ENCODE measurements at places on chromosomes 3 and 15. TPM values are rescaled to one million over a fixed set of nuclear protein-coding genes. Genes with fewer than 3 reads are reported as not detected.

Gene ARHGEF26
- 0.09 TPM for total RNA-seq

Gene GOLGA8T
- total RNA-seq = not detected

Gene FBXO40
- not detected for total RNA-seq

Gene GOLGA6L24
- total RNA-seq = not detected

Gene FILIP1L
- total RNA-seq = 5.0 TPM

Gene RGMA
- not detected for total RNA-seq

Gene ADCY5
- not detected for total RNA-seq

Gene SEMA5B
- not detected for total RNA-seq

Gene LXN
- 13.5 TPM for total RNA-seq

Gene INKA1
- 0.41 TPM for total RNA-seq

Gene STRIT1
- not detected for total RNA-seq

Gene INSYN1
- total RNA-seq = not detected

Gene CCR1
- total RNA-seq = 3.7 TPM

Gene CP
- not detected for total RNA-seq

Gene SERINC4
- 0.23 TPM for total RNA-seq

Gene CLDN1
- 0.39 TPM for total RNA-seq

Gene NIT2
- total RNA-seq = 46.4 TPM

Gene FETUB
- total RNA-seq = not detected

Gene FGD5
- total RNA-seq = not detected

Gene LEKR1
- total RNA-seq = 0.73 TPM

Gene GPR171
- total RNA-seq = 154 TPM

Gene PLA2G4E
- total RNA-seq = not detected

Gene DNAH1
- 25.9 TPM for total RNA-seq

Gene KCNMB2
- not detected for total RNA-seq

Gene LRRIQ4
- total RNA-seq = not detected

Gene DTWD1
- total RNA-seq = 17.5 TPM

Gene CSNK1G1
- total RNA-seq = 29.6 TPM

Gene UROC1
- not detected for total RNA-seq

Gene SHC4
- 1.3 TPM for total RNA-seq

Gene SLC38A3
- not detected for total RNA-seq

Gene ZIC1
- not detected for total RNA-seq

Gene TBCCD1
- 16.0 TPM for total RNA-seq

Gene CHDH
- 12.1 TPM for total RNA-seq

Gene WDR93
- total RNA-seq = not detected

Gene CLRN1
- total RNA-seq = not detected

Gene MOBP
- not detected for total RNA-seq

Gene PLA2G4D
- total RNA-seq = not detected

Gene GOLGA6B
- total RNA-seq = not detected

Gene CCR8
- 12.6 TPM for total RNA-seq

Gene SMCO1
- not detected for total RNA-seq

Gene THSD4
- total RNA-seq = not detected

All from T-helper 2 cell treated with Interferon-gamma antibody and Interleukin-4, amounts not matched to agents 100 ng/mL and 5 ng/mL, for 36 hours (primary cell).